CD4-positive, alpha-beta T cell treated with Interleukin-1 beta for 1 hour (primary cell): ENCODE measurements at places on chromosomes 7 and 10.

DNA sequence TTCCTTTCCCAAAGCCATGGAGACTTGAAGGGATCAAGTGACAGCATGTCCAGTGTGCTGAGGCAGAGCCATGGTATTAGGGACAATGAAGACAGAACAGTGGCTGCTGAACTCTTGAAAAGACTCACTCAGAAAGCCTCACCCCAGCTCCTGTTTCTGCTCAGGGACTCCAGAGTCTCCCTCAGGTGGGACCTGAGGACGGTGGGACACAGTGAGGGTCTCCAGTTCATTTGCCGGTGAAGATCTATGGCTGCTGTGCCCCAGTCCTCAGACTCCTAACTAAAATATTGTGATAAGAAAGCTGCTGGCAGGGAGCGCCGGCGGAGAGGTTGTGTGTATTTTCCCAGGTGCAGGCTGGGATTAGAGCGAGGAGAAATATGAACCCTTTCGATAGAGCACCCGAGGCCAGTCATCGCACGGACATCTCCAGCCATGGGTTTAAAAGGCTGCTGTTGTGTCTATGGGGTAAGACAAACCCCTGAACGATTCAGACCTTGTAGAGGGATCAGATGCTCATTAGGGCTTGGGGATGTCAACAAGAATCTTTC lies 57.2 kb downstream of the C7orf25 start:
- DNase-seq, result no peak

DNA sequence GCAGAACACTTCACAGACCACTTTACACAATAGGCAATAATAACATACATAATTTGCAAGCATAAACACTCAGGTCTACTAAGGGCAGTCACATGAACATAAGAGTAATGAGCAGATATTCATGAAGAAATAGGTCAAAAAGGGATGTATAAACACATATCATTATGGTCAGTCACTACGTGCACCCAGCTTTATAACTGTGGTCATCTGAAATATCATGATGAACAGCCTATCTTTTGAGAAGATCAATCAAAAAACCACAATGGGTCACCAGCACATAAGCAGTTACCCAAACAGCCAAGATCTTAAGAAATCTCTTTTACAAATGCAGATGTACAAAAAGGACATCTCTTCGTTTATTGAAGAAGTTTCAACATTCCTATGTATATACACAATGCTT lies 35.5 kb upstream of the DRGX start:
- DNase-seq, result no peak

GRCh38 chr7:54014765-54015164 lies 527.4 kb upstream of the VSTM2A start:
- DNase-seq, result no peak

DNA sequence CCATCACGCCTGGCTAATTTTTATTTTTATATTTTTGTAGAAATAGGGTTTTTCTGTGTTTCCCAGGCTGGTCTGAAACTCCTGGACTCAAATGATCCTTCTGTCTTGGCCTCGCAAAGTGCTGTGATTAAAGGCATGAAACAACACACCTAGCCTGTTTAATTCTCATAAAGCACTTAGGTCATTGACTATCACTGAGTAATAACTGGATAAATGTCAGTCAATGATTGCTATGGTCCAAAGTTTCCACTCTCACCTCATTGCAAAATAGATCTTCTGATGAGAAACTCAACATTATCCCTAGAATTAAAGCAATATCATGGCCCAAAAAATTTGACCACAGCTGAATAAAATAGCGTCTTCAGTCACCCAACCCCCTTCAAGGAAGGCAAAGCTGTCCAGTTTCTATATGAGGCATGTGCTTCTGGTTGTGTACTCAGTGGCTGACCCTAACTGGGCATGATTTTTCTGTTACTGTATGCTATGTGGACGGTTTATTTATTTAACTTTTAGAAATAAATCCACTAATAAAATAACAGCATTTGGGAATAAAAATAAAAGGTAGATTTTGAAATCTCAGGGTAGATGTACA lies 86.5 kb upstream of the LRRN3 start:
- DNase-seq, result no peak

DNA sequence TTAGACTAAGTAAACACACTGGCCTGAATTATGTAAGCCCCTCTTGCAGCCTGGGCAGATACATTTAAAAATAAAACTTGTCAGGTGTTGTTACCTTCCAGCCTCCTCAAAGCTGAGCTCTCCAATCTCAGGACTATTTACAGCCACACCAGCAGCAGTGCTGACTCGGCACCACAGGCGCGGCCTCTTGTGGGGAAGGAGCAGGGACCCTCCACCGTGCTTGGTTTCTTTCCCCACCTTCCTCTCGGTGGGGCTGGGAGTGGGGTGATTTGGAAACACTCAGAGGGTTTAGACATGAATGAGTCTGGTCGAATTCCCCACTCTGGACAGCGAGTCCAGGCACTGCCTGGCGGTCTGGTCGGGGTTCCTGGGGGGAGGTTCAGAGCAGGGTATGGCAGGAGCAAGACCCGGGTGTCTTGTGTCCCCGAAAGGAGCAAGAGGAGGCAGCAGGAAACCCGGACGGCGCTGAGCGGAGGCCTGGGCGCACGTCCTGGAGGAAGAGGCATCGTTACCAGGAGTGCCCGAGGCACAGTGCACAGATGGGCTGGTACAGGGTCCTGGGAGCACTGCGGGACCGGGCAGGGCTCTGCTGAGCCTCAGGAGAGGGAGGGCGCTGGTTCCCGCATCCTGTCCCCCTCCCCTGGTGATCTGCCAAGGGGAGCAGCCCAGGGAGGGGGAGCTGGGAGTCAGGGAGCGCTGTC lies 29.2 kb upstream of the CFAP46 start:
- DNase-seq, result no peak

DNA sequence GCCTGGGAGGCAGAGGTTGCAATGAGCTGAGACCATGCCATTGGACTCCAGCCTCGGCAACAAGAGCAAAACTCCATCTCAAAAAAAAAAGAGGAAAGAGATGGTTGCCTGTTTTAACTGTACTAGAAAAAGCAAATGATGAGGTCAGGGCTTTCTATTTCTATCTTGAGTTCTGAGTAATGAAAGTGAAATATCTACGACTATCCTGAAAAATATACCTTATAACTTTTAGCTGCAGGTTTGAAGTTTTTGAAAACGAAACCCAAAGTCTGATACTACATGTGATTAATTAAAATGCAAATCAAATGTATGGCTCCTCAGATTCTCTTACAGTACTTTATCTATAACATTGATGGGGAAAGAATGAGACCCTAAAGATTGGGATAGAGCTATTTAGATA lies 636.2 kb upstream of the LRRN3 start:
- no peak for DNase-seq

GRCh38 chr10:104059364-104059763 lies 26.3 kb downstream of the COL17A1 start:
- no peak for DNase-seq

GRCh38 chr7:33091641-33092191 lies 17.5 kb downstream of the RP9 start:
- no peak for DNase-seq
